ENCODE measurements at places on chromosomes 16 and 17.

DNA sequence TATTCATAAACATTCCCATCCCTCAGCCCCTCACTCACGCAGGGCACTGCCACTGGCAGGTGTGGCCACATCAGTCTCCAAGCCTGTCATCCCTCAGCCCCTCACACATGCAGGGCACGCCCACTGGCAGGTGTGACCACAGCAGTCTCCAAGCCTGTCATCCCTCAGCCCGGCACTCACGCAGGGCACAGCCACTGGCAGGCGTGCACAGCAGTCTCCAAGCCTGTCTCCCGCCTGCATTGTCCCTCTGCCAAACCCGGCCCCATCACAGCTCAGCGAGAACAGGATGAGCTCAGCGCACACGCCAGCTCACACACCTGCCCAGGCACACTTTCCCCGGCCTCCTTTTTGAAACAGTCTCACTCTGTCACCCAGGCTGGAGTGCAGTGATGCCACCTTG is 11.4 kb upstream of the KREMEN2 start:
- no peak for DNase-seq

- no peak for DNase-seq
Measured at GRCh38 chr17:28544402-28545140, 7.9 kb downstream of the UNC119 start.

- DNase-seq = peak; percentile 30
Measured at GRCh38 chr17:68777243-68777855, 176.2 kb upstream of the FAM20A start.

GRCh38 chr16:68564382-68564985 is 25.4 kb downstream of the ZFP90 start:
- DNase-seq = no peak

DNA sequence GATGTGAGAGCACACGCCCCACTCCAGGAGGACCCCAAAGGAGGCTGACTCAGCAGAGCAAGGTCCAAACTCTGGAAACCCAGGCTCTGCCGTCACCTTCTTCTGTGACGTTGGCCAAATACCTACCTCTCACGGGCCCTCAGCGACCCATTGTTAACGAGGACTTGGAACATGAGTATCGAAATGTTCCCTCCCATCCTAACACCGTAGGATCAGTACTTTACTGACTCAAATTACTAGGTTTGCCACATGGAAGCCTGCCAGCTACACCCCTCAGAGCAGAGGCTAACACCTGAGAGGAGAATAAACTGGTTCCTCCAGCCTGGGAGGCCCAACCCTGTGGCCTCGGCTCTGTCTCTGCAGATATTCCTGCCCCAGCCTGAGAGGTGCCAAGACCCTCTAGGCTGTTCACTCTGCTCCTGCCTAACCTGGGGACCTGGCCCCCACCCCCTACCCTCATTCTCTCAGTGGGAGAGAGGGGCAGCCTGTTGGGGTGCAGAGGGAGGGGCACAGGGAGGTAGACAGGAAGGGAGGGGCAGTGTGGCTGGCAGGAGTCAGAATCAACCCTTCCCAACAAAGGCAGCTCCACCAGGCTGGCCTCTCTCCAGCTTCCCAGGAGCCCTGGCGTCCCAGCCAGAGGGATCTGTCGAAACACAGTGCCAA is 4.4 kb downstream of the PITPNM3 start:
- DNase-seq = no peak

GRCh38 chr17:15462976-15463772 is 4.2 kb downstream of the CDRT4 start:
- peak; percentile 56 for DNase-seq

DNA sequence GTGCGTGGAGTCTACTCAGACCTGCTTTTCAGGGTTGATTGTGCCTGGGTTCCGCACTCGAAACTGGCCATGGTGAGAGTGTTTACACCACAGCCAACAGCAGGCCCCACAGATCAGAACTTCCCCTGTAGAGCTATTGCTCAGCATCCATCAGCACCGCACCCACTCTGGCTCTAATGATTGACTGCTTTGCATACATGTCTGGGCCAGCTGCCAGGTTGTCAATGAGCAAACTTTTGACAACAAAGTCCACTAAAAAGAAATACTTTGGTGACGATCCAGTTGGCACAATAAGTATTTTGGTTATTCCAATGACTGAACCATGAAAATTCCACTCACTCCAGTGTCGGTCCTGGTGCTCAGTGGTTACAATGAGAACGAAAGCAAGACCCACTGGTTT is 190.7 kb downstream of the FOXL1 start:
- peak; percentile 84 for DNase-seq

- no peak for DNase-seq
Measured at GRCh38 chr17:1648173-1648962, 1.3 kb downstream of the RILP start.

- DNase-seq = no peak
Measured at GRCh38 chr16:12767897-12768296, 35.8 kb downstream of the CPPED1 start.

DNA sequence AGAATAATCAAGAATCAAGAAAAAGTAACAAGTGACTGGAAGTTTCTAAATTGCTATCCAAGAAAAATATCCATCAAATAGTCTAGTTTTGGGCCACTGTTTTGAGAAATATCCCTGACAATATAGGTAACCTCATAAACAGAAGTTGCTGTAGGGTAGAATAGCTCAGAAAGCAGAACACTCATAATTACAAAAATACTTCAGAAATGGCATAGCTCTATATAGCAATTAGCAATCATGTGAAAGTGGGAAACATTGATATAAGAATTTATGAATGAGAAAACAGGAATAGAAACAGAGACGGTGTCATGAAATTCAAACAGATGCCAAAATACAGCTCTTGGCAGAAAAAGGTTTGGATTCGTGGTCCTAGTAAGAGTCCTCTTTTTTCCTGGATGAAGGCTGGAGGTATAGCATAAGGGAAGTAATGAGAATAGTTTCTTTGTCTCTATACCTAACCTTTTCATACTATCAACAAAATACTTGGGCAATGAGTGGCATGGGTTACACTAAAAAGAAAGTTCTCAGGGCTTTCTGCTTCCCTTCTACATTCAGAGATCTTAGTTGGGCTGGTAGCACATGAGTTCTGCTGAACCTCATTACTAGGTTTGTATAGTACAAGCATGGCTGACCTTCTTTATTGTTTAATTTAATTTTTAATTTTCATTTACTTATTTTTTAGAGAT is 33.5 kb downstream of the SPAG9 start:
- DNase-seq = no peak

DNA sequence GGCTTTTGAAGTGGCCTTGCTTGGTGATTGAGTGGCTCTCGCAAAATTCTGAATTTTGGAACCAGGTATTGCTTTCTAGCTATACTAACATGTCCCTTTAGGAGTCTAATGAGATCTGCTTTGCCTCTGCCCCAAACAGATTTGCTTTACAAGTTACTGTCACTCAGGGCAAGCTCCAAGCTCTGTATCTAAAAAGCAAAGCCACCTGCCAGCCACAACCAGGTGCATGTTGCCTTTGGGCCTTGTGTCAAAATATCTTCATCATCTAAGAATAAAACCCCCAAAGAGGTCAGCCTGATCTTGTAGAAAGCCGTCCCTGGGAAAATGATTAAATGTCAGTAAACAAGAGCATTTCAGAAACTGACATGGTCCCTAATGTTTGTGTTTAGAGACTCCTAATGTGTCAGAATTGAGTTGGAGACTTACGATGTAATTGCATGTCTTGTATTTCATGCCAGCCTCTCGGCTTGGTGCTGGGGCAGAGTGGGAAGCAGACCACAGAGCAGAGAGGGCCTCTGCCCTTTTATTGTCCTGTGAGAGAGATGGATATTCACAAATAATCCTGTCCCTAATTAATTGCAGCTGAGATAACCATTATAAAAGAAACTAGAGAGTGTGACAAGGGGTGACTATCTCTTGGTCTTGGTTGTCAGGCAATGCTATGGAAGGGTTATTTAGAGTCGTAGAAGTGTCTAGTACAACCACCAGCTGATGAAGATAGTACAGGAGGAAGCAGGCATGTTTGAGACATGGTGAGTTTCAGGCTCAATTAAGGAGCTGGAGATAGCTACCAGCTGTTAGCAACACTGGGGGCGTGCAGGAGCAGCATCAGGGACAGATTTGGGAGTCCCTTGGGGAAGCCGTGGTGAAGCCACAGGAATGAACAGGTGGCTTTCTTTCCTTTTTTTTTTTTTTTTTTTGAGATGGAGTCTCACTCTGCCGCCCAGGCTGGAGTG is 90.7 kb downstream of the PITPNC1 start:
- DNase-seq = no peak

GRCh38 chr16:85047867-85048455 is 20.4 kb downstream of the KIAA0513 start:
- DNase-seq = no peak

GRCh38 chr17:80124351-80124981 is 22.5 kb downstream of the EIF4A3 start:
- DNase-seq = no peak

DNA sequence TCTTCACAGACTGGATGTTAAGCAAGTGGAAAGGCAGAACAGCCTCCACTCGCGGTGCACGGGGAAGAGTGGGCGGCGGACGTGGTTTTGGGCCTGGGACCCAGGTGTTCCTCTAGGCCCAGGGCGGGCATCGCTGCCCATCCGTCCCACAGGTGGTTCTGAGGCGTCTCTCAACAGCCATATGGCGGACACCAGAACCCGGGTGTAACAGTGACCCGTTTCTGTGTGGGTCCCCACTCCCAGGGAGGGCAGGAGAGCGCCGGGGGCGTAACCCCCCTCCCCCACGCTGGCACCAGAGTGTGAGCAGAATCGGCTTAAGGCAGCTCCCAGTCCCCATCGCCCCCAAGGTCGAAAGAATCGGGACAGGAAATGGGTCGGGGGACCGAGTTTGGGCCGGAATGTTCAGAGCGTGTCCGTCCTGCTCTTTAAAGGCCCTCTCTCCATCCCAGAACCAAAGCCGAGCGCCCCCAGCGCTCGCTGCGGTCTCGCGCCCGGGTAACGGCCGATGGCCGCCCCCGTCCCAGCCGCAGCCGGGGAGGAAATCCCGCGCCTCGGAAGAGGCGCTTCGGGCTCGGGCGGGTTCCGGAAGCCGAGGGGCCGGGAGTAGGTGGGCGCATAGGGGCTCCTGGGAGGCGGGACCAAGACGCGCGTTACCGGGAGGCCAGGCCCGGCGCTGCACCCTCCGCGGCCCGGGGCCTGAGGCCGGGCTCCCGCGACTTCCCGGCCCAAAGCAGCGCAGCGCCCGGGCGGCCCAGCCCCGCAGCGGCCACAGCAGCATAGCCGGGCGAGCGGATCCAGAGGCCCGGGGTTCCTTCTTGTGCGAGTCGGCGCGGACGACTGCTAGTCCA is at the start of gene TK2:
Gene TK2, minus strand, starts transcription at position 839 of the 848 bp plus-strand sequence. Its CDS starts 61 bp downstream, at position 778.
- DNase-seq = peak; percentile 67

GRCh38 chr16:19844945-19845641 is 39.6 kb downstream of the GPRC5B start:
- DNase-seq = peak; percentile 90

DNA sequence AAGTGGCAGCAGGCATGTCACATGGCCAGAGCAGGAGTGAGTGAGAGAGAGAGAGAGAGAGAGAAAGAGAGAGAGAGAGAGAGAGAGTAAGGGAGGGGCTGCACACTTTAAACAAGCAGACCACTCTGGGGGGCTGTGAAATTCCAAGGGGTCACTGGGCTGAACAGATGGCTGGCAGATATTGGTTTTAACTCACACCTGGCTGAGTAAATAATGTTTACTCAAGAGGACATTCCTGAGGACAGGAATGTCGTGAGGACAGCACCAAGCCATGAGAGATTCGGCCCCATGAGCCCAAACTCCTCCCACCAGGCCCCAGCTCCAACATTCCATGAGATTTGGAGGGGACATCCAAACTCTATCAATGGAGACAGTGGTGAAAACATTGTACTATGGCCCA is 269.7 kb downstream of the CBLN1 start:
- DNase-seq = no peak

DNA sequence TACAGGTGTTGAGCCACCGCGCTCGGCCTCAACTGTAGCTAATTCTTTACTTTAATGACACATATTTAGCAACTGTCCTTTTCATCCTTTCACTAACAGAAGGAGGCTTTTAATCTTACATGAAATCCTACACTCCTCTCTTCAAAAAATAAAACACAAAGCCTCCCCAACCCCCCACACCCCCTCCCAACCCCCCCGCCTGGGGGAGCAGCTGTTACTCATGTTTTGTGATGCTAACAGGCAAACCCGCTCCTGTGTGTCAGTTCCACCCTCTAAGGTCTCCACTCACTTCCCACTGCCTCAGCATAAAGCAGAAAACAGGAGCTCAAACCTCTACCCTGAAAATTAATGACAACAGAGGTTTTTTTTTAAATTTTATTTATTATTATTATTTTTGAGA is 55.4 kb upstream of the SLC25A19 start:
- DNase-seq = no peak

- no peak for DNase-seq
Measured at GRCh38 chr16:83266848-83267553, 540.8 kb upstream of the HSBP1 start.

DNA sequence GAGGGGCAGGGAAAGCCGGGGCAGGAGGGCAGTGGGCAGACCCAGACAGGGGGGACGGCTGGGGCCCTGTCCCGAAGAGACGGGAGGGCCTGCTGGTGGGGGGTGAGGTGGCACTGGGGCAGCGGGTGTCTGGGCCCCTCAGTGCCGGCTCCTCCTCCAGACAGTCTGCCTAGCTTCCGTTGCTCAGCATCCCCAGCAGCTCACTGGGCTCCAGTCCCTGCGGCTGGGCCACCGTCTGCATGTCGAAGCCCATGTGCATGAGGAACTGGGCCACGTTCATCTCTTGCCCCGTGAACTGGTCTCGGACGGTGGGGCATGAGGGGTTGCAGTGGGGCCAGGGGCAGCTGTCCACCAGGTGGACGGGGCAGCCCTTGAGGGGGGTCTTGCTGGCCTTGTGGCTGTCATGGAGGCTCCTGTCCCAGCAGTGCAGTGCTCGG is 5.8 kb upstream of the MYADML2 start:
- no peak for DNase-seq

DNA sequence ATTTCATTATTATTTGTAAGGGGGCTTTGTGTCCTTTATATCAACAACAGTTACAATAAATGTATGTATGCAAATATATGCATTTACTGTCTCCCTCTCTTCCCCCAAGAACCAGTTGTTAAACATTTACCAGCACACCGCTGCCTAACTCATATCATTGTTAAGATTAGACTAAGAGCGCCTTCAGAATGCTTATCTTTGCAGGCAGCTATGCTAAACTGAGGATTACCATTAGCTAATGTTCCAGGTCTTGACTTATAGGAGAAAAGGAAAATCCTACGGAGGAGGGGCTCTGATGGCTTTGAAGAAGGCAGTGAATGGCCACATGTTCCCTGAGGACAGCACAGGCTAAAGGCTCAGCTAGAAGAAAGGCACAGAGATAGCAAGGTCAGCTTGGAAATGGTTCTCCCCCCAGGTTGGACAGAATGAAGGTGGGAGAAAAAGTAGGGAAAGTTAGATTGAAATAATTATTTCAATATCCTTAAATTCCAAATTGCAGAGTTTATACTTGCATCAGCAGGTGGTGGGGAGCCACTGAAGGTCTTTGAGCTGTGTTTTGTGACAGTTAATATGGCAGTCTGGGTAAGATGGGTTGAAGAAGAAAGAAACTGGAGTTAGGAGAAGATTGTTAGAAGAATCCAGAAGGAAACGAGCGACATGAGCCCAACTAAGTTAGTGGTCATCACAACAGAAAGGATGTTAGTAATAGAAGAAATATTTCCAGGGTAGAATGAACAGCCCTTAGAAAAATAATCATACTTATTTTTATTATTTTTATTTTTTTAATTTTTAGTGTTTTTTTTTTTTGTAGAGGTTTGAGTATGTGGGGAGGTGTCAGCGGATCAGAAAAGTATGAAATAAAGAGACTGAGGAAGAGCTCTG is 87.0 kb upstream of the MAF start:
- no peak for DNase-seq

GRCh38 chr17:45823598-45823997 is 21.1 kb upstream of the SPPL2C start:
- DNase-seq = no peak

- DNase-seq = no peak
Measured at GRCh38 chr16:12539185-12539929, 264.3 kb downstream of the CPPED1 start.

GRCh38 chr17:74430706-74431567 is 951 bp upstream of the GPRC5C start:
- DNase-seq = peak; percentile 97
